ENCODE measurements at places on chromosomes 2 and 18.

GRCh38 chr2:26905341-26906198 is 57.6 kb downstream of the DPYSL5 start:
- no peak for DNase-seq

- no peak for DNase-seq
Observed at GRCh38 chr2:52465287-52465686, 1302.3 kb upstream of the CHAC2 start.

- no peak for DNase-seq
Observed at GRCh38 chr2:2762913-2763312, 431.8 kb upstream of the MYT1L start.

GRCh38 chr2:196530910-196531309 is 108.6 kb upstream of the CCDC150 start:
- DNase-seq, result no peak

- DNase-seq, result no peak
Observed at GRCh38 chr2:101267671-101268656, 15.3 kb downstream of the CNOT11 start.

GRCh38 chr2:239942871-239943311 is 82.3 kb downstream of the NDUFA10 start:
- no peak for DNase-seq

- no peak for DNase-seq
Observed at GRCh38 chr2:218419630-218420216, 800 bp downstream of the VIL1 start.

DNA sequence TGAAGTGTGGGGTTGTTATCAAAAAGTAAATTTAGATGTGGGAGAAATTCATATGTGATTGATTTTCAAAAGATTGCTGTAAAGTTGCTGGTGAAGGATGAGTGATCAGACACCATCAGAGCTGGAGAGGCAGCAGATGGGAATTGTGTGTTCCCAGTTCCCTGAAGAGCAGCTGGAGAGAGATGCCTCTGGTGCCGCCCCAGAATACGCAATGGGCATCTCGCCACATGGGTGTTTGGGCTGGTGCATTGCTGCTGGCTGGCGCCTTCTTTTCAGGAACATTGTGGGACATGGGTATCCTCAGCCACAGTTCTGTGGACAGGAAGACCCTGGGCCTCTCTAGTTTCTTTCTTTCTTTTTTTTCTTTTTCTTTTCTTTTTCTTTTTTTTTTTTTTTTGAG is 11.9 kb downstream of the ATG4B start:
- no peak for DNase-seq

DNA sequence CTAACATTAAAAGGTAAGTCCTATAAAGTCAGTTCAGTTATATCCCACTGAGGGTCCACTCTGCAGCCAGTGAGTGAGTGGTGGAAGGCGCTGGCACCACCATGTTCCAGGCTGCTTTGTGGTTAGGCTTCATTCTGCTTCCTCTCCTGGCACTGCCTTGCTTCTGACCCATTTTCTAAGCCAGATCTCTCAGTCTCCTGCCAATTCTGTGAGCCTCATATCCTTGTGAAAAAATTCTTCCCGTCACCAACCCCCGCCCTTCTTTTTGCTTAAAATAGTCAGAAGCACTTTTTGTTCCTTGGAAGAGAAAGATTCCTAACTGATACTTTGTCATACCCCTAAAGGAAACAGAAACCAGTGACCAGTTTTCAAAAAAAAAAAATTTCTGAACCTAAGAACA is 139.8 kb upstream of the NCK2 start:
- no peak for DNase-seq

DNA sequence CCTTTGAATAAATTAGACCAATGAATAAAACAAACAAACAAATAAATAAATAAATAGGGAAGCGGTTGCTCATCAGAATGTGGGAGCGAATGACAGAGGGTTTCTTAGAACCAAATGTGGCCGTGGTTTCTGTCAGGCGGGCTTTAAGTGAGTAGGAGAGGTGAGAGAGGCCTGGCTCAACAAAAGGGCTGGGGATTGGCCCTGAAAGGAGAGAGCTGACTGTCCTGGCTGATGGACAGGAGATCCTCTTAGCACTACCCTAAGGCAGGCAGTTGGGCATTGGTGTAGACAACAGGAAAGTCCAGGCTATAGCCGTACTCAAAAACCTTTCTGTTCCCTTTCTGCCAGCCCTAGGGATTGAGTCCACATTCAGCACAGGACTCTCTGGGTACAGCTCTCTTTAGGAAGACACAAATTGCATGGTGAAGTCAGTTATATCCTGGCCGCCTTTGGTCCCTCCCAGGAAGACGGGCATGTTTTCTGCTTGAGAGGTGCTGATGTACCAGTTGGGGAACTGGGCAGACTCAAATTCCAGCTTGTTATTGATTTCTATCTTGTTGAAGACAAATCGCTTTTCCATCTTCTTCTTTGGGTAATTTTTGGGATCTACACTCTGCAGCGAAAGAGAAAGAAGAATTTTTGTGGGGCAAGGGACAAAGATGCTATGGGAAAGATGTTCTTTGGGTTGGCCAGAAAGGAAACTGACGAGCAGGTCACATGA is 6.5 kb downstream of the IL1B start:
- DNase-seq, result no peak

- no peak for DNase-seq
Observed at GRCh38 chr2:2842466-2842865, 511.4 kb upstream of the MYT1L start.

GRCh38 chr2:143629340-143629739 is 500.1 kb downstream of the ARHGAP15 start:
- no peak for DNase-seq

- no peak for DNase-seq
Observed at GRCh38 chr2:196172951-196173350, 1.6 kb upstream of the STK17B start.

GRCh38 chr2:144137705-144138428 is 382.1 kb downstream of the ZEB2 start:
- no peak for DNase-seq
